ENCODE measurements at places on chromosomes 12 and 14.

GRCh38 chr12:93626160-93626559, 51.0 kb upstream of the CRADD start:
- no peak for DNase-seq

- DNase-seq = peak; percentile 31
Measured at GRCh38 chr12:56634242-56634836, 4.2 kb upstream of the BAZ2A start.

- no peak for DNase-seq
Measured at GRCh38 chr12:4723226-4723625, 3.0 kb downstream of the GALNT8 start.

DNA sequence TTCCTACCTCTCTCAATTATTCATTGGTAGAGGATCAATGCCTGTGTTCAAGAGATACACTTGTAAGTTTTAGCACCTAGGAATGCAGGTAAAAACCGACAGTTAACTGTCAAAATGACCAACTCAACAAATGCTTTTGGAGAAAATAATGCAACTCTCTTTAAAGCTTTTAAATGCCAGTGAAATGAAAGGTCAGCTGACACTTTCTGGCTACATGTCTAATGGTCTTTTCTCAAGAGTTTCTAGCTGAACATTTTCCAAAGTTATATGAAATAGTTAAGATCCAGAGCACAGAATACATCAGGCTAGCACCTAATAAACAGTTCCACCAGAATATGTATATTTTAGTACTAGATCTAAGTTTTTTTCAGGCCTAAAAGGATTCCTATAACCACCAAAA, 2.0 kb downstream of the CSRNP2 start:
- no peak for DNase-seq

- no peak for DNase-seq
Measured at GRCh38 chr12:77953528-77954205, 123.0 kb downstream of the NAV3 start.

- no peak for DNase-seq
Measured at GRCh38 chr12:124734224-124734788, 129.4 kb downstream of the SCARB1 start.

GRCh38 chr14:22974530-22975313, 7.6 kb downstream of the AJUBA start:
- DNase-seq = no peak

GRCh38 chr12:45435945-45436710, 220.2 kb downstream of the ANO6 start:
- no peak for DNase-seq

GRCh38 chr14:58362798-58363412, 32.8 kb upstream of the TOMM20L start:
- no peak for DNase-seq

DNA sequence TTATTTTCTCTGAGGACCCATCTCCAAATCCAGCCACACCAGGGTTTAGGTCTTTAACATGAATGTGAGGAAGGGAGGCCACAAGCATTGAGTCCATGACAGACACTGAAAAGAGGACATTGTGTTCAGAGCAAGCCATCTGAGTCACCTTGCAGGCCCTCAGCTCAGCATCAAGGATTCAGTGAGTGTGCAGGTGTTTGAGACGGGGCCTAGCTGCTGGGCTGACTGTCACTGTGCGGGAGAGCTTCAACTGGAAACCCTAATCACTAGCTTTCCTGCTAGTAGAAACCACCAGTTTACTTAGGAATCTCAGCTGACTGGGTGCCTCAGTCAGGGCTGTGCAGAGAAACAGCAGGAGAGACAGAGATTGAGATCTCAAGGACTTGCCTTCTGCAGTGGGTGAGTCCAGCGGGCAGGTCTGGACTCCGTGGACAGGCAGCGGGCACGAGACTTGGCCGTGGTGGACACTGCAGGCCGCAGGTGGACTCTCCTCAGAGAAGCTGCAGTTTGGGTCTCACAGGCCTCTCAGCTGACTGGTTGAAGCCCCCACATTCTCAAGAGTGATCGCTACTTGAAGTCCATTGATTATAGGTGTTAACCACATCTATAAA, 86.1 kb upstream of the DYNC1H1 start:
- no peak for DNase-seq
